Globus pallidus (tissue), 1 donor: ENCODE measurements at places on chromosomes 4 and X.

GRCh38 chr4:59920416-59920815, 1279.7 kb upstream of the ADGRL3 start:
- peak; percentile 42 for DNase-seq

DNA sequence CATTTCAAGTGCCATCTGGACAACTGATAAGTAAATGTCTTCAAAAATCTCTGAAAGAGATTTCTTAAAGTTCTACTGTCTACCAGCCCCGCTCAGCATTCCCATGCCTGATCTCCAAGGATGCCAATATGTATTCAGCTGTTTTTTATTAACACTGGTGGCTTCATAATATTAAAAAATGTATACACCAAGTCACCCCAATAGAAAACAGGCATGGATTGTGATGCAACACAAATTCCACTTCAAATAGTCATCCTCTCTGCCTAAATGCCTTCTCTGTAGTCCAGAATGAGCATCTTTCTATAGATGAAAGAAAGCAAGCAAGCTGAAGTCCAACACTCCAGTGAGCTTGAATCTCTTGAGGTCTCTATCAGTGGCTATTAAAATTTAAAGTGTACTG, 152.2 kb upstream of the PPARGC1A start:
- no peak for DNase-seq

- DNase-seq = peak; percentile 17
These were observed 2.9 kb downstream of the RAPGEF2 start for GRCh38 chr4:159105761-159106243.

GRCh38 chrX:39900777-39901170, 197.0 kb downstream of the BCOR start:
- DNase-seq = no peak

- no peak for DNase-seq
These were observed 36.9 kb upstream of the ADRA2C start for GRCh38 chr4:3729188-3729881.

GRCh38 chr4:147492761-147493160, 11.9 kb downstream of the EDNRA start:
- no peak for DNase-seq

- DNase-seq = no peak
These were observed 33.3 kb upstream of the DSPP start for GRCh38 chr4:87574996-87575395.

GRCh38 chrX:30161043-30161442, 54.3 kb upstream of the MAGEB2 start:
- no peak for DNase-seq

DNA sequence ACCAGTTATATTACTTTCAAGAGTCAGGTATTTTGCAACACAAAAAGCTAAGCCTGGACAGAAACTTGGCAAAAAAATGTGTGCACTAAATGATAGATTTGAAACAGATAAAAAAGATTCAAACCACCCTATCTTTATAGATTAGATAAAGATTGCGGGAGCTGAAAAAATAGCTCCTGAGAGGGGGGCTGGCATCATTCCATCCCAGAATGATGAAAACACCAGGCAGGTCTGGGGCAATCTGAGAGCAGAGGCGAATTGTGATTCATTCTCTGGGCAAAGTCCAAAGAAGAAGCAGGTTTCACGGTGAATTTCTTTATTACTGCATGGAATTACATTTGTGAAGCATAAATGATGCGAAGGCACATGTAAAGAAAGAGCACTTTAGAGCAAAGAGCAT, 168.5 kb upstream of the DMD start:
- no peak for DNase-seq

DNA sequence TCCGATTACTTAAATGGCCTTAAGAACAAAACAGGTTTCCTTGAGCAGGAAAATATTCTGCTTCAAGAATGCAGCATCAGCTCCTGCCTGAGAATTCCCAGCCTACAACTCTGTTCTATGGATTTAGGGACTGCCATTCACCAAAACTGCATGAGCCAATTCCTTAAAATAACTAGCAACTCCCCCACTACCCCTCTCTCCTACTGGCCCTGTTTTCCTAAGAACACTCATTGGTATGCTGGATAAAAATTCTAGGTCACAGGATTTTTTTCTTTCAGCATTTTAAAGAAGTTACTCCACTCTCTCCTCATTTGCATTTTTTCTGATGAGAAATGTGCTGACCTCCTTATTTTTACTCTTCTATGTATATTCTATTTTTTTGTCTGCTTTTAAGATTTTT, 347.1 kb downstream of the IDS start:
- DNase-seq = no peak

- no peak for DNase-seq
These were observed 476.6 kb downstream of the GRXCR1 start for GRCh38 chr4:43369036-43369594.

- DNase-seq = no peak
These were observed 9.7 kb upstream of the LAP3 start for GRCh38 chr4:17567271-17567670.

DNA sequence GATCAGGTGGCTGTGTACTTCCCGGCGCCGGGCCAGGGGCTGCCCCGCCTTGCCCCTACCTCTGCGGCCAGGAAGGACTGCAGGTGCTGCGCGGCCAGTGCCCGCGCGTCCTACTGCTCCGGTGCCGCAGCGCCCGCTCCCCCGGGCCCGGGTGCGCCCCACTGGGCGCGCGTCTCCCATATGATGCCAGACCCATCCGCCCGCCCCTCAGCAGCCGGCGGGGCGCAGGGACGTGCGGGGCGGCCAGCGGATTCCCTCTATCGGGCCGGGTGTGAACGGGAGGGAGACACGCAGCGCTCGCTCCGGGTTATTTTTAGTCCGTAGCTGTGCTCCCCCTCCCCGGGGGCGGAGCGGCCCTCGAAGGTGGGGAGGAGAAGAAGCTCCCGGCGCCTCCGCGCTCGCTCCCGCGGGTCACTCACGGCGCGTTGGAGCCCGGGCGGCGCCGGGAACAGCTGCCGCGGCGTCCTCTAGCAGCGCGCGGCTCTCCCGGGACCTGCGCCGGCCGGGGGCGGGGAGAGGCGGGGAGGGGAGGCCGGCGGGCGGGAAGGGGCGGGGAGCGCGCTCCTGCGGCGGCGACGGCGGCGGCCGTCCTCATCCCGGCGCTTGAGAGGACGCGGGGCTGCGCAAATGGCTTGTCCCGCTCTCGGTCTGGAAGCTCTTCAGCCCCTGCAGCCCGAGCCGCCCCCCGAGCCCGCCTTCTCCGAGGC, 103.6 kb downstream of the UCHL1 start:
- DNase-seq = peak; percentile 87

GRCh38 chr4:93776386-93777080, 52.0 kb upstream of the ATOH1 start:
- DNase-seq = no peak

- DNase-seq = no peak
These were observed 54.4 kb downstream of the PCDH19 start for GRCh38 chrX:100355680-100356079.

DNA sequence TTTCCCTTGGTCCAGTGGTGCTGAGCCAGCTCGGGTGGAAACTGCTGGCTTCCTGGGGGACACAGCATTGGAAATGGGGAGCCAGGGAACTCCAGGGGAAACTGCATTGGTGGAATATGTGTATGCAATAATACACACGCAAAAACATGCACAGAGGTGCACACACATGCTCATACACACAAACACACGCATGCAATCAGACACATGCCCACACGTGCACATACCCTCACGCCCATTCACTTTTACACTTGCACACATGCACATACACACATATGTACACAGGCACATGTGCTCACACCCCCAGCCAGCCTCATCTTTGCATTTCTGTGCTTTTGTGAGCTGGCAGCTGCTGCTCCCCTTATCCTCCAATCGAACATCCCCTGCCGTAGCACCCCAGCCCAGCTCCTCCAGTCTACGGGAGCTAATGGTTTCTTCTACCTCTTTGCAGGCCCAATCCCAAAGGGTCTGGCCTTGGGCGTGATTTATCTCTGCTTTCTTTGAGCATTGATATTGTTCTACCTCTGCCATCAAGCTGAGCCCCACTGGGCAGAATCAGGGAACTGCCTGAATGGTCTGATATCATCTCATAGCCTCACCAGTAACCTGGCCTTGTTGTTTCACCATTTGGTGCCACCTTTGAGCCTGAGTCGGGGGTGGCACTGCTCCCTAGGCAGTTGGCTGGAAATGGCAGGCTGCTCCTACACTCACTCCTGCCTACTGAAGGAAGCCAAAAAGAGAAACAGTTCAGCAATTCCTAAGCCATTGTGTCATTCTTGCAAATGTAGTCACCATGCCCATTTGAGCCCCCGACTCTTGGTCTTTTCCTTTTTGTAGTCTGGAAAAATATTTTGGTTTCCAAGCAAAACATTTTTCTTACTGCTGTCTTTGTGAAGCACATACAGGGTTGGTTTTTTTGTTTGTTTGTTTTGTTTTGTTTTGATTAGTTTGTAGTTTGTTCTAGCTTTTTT, 104.4 kb upstream of the MAMLD1 start:
- DNase-seq = no peak

DNA sequence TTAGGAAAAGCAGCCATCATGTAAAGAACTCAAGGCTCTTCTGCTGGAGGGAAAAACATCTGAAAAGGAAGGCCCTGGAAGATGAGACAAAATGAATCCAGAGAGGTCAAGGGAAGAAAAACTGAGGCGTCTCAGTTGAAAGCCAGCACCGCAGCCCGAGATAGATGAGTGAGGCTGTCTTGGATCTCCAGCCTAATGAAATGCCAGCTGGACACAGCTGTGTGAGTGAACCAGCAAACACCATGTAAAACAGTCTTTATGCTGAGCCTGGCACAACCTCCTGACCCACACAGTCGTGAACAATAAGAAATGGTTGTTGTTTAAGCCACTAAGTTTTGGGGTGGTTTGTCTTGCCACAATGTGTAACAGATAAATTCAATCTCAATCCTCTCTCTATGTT, 48.6 kb upstream of the RASL11B start:
- DNase-seq = no peak

GRCh38 chrX:151970027-151970426, 4.4 kb downstream of the GABRE start:
- no peak for DNase-seq

GRCh38 chr4:8318509-8318908, 49.0 kb downstream of the HTRA3 start:
- DNase-seq = no peak

- no peak for DNase-seq
These were observed 22.2 kb upstream of the PLP1 start for GRCh38 chrX:103754401-103754800.
